ENCODE measurements at places on chromosomes 2 and 18.
A peak's percentile ranks its signal among the peaks of the same experiment; 100 is the strongest.

DNA sequence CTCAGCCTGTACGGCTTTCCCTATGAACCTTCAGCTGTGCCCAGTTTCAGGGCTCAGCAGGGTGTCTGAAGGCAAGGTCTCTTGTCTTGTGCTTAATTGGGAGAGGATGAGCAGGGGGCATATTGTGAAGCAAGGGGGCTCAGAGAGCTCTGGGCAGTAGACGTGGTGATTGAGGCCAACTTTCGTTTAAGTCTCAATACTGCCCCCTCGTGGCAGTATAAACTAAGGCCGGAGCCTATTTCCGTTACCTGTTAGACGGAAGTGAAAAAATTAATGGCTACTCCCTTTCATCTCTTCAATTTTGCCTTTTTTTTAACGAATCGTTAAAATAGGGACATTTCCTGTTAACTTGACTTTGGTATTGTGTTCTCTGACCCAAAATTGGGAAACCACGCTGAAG lies 193.4 kb downstream of the TDRD15 start:
- peak; percentile 27 for DNase-seq

DNA sequence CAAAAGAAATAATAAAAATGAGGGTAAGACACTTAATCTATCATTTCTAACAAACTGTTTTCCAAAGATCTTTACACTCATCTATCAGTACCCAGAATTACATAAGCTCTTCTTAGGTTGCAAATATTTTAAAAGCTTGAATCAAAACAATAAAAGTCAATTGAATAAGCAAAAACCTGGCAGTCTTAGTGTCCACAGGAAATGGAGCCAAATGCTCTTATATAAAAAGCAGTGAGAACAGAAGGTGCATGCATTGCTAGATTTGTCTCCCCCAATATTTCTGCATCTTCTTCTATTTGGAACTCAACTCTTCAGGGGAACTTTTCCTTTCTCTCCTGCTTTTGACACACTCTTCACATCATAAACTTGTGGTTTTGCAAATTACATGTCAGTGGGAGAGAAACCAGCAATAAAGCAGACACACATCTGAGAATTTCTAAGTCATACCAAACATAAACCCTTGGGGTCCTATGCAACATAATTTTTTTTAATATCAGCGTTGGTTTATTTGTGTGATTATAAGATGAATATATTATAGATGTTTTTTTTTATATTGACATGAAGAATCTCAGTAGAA lies 343.9 kb upstream of the ACVR2A start:
- DNase-seq = no peak

DNA sequence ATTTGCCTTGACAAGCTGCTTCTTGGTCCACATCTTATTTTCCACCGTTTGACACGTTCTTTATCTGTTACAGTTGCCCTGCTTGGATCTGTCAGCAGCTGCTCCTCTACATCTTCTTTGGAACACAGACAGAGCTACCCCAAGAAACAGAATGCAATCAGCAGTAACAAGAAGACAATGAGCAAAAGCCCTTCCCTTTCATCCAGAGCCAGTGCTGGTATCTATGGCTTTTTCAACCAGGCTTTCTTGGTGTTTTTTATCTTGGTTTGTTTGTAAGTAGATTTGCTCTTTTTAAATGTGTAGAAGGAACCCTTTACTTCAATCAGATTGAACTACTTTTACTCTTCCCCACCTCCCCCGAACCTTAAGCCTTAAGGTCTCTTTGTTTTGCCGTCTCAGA lies 41.9 kb downstream of the CLIP4 start:
- DNase-seq = no peak

DNA sequence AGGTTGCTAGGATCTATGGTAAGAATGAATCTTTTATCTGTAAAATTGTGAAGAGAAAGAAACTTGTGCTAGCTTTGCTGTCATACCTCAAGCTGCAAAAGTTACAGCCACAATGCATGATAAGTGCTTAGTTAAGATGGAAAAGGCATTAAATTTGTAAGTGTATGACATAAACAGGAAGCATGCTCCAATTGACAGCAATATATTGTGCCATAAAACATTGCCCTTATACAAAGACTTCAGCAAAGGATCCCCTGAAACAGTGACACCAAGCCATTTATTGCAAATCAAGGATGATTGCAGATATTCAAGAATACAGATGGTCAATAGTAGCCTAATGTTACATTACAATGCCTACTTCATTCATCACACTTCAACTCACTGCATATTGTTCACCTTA lies 283.1 kb downstream of the CPS1 start:
- DNase-seq = no peak

DNA sequence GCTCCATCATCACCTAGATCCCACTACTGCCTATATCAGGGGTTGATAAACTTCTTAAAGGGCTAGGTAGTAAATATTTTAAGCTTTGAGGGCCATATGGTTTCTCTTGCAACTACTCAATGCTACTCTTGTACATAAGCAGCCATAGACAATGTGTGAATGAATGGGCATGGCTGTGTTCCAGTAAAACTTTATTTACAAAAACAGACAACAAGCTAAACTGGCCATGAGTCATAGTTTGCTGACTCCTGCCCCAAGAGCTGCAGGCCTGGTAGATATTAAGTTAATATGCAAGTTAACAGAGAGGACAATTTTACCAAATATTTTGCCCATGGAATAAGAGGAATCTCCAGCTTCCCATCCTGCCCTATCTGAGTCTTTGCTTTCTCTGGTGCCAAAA lies 29.8 kb upstream of the MYO3B start:
- DNase-seq = no peak

DNA sequence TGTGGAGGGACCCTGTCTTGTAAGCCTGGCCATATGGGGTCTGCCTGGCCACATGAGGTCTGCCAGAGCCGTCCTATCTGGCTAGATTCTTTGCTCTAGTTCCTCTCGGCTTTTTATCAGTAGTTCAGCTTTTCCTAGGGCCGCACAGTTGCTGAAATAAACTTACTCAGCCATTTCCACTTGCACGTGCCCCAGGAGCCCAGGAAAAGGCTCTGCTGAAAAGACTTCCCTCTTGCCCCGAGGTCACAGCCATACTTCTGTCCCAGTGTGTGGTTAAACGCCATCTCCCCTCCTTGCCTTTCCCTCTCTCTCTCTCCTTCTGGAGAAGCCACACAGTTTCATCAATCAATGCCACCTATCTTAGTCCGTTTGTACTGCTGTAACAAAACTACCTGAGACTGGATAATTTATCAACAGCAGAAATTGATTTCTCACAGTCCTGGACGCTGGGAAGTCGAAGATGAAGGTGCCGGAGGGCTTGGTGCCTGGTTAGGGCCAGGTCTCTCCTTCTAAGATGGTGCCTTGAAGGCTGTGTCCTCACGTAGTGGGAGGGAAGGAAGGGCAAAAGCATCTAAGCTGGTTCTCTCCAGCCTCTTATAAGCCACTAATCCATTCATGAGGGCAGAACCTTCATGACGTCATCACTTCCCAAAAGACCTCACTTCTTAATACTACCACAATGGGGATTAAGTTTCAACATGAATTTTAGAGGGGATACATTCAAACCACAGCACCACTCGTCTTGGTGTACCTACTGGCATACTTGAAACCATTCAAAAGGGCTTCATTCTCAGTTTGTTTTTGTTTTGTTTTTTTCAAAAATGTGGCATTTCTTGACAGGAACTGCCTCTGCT lies 11.2 kb upstream of the GALM start:
- DNase-seq = no peak

- DNase-seq = no peak
Observed at GRCh38 chr2:24617424-24617823, 126.4 kb downstream of the NCOA1 start.

DNA sequence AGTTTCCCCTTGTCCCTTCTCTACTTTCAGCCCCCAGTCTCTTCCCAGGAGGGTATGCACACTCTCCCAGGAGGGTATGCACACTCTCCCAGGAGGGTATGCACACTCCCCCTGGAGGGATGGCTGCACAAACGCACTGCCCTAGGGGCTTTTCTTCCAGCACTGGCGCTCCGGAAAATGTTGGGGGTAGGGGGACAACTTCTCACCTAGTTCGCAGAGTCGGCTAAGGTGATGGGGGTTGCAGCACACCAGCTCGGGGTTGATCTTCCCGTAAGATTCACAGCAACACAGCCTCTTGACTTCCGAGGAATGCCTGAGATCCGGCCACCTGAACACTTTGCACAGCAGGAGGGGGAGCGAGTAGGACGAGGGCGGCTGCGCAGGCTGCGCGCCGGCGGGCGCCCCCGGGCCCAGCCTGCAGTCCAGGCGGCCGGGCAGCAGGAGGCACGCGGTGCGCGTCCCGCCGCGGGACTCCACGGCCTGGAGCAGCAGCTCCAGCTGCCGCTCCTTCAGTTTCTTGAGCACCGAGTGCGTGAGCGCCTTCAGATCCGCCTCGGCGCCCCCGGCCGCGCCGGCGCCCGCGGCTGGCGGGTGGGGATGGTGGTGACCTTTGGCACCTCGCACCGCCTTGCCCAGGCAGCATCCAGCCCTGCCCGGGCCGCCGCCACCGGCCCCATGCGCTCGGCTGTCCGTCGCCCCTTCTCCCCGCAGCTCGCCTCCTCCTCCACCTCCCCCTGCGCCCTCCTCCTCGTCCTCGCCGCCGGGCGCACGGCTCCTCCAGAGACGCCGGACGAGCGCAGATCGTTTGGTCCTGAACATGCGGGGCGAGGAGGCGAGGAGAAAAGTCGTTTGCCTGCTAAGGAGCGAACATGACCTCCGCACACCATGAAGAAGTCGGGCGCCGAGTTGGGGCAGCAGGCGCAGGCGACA lies 894 bp downstream of the SMAD7 start:
- DNase-seq = peak; percentile 31

- DNase-seq = no peak
Observed at GRCh38 chr2:224004105-224004695, 34.9 kb downstream of the SERPINE2 start.

- no peak for DNase-seq
Observed at GRCh38 chr18:23716516-23716915, 27.3 kb downstream of the LAMA3 start.

DNA sequence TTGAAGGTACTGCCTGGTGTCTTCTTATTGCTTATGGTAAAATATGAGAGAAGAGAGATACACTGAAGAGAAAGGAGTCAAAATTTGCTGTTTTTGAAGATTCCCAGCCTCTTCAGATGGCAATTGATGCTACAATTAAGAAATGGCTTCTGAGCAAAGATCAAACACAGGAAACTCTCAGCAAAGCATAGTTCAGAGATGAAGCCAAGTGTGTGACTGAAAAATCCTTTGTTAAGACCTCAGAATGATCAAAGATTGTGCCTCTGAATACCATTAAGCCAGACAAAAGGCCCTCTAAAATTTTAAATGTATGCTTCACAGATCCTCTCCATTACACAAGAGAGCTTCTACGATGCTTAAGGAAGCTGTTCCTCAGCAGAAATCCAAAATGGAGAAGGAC lies 216.3 kb downstream of the UXS1 start:
- no peak for DNase-seq

- DNase-seq = no peak
Observed at GRCh38 chr2:62099523-62100175, 96.3 kb upstream of the B3GNT2 start.

DNA sequence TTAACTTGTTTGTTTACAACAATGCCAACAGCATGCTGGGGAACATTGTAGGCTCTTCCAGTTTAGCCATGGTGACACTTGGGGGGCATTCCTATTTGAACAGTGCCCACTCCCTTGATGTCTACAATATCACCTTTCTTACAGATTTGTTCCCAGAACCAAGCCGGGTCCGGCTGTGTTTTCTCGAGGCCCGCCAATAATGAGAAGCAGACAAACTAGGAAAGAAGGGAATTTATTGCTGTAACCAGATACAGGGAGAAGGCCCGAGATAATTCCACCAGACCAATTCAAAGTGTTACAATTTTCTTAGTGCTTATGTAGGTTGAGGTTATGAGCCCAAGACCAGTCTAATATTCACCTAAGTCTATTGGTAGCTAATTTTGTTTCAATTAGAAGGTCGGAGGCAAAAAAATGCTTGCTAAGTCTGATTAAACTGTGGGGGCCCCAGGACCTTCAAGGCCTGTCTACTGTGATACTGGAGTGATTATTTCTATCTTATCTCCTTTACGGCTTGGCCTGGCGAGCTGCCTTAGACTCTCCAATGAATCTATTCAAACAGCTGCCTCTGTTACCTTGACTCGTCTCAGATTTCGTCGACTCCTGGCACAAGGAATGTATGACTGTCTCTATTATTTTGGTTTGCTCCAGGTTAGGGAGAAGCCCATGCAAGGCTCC lies 59.1 kb upstream of the PSME4 start:
- no peak for DNase-seq

DNA sequence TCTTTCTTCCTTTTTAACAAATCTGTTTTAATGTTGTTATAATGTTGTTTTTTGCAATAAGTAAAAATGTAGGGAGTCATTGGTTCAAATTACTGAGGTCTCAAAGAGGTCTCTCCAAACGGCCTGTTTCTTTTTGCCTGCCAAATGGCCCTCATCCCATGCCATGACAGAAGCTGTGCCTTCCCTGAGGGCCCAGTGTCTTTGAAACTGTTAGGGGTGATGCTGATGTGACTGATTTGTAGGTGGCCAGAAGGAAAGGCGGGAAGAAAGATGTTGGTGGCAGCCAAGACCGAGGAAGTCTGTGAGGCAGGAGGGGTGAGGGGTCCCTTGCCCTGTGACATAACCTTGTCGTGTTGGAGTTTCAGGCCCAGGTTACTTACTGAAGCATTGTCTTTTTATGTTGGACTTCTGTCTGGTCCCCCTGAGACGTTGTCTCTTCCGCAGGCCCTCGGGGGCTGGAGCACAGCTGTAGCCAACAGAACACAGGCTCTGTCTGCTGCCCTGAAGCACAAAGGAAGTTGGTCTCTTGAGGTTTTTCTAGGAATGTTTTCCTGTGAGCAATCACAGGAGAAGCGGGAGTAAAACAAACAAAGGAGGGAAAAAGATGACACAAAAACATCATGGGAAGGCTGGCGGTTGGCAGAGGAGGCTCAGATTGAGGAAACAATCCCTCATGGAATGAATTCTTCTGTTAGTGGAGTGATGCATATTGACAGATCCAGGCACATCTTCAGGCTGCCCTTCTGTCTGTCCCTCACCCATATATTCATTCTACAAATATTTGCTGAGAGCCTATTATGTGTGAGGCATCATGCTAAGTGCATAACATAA lies 4.9 kb upstream of the ST3GAL5 start:
- DNase-seq = no peak

- DNase-seq = no peak
Observed at GRCh38 chr2:237726401-237726830, 72.2 kb upstream of the RBM44 start.

DNA sequence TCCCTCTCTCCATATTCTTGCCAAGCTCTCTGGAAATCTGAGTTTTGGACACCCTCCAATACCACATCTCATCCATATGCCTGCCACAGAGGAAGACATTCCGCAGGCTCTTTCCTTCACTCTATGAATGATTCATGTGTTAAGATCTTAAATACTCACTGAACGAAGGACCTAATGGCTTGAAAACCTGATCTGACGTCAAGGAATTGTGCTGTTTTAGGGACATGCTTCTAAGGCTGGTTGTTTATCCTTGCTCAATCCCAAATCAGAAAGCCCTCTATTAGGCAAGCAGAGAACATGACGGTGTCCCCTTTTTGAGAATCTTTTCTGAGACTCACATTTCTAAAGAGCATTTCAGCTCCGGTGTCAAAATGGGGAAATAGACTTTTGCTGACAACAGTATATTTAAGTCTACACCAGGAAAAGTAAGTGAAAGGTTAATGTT lies 83.7 kb upstream of the GALNT5 start:
- DNase-seq = no peak
